ENCODE measurements at places on chromosomes 2 and 18.
A peak's percentile ranks its signal among the peaks of the same experiment; 100 is the strongest.

DNA sequence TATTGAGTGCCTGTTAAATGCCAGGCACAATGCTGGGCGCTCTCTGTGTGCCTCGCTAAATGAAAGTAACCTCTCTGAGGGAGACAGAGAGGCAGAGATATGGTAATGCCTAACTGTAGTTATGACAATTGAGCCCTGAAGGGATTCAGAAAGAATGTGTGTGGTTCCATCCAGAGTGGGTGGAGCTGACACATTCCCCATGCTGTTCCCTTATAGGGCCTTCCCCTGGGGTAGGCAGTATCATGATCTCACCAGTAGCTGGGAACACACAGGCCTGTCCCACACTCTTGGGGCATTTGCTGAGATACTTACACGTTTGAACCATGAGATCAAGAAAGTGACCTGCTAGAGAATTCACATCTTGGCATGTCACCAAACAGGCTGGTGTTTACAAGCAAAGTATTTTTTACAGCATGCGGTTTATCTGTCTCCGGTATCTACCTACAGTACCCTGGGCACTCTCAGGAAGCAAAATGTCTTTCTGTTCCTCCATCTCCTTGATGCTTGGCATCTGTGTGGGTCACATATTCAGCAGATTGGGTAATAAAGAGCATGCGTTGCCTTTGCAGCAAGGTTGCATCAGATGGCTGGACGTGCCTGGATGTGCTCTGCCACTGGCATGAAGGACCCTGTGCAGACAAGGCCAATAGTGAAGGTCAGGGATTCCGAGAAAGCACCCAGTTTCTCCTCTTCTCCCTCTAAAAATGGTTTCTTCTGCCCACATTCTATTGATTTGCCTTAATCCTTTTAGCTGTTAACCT is 9.4 kb downstream of the CTIF start:
- peak; percentile 90 for DNase-seq

DNA sequence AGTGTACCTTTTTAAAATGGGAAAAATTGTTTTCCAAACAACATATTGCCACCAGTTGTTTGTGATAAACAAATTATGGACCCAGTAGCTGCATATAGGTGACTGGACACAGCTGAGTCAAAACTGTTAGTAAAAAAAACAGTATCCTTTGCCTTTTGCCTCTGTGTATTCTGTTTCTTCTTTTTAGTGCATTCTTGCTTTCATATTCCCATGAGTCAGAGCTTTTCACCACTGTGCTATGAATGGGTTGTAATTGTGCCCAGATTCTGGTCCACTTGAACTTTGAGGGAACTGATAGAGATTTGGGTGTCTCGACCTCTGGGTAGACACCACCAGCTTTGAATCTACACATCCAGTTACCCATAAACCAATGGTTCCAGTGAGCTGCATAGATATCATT is 1441.9 kb upstream of the ZEB2 start:
- no peak for DNase-seq

DNA sequence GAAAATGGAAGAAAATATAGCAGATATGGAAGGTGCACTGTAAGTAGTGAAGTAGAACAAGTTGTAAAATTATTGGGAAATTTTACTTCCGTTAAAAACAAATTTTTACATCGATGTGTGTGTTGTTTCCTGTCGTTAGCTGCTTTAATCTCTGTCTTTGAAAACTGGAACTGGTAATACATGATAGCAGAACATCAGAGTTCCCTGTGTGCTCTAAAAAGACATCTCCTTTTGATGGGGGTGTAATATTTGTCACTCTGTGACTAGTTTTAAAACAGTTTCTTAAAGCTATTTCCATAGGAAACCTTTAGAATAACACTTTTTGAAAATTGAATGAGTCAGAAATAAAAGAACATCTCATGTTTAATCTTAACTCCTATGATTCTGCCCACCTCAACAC is 43.5 kb downstream of the COX7A2L start:
- no peak for DNase-seq

- no peak for DNase-seq
These were observed 339.5 kb upstream of the GCFC2 start for GRCh38 chr2:76050196-76050595.

DNA sequence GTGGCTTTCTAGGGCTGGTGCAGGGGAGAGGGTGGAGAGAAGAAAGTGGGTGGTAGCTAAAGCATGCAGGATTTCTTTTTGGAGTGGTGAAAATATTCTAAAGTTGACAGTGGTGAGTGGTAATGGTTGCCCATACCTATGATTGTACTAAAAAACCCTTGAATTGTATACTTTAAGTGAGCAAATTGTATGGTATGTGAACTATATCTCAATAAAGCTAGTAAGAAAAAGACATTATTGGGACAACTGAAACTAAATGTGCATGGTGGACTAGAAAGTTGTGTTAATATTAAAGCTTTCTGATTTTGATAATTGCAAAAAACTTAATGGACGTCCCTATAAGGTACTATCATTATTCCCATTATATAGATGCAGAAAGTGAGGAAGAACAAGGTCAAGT is 50.3 kb downstream of the SMAD7 start:
- DNase-seq = no peak

GRCh38 chr2:203327901-203328759 is at the start of gene ABI2:
Gene ABI2, plus strand, starts transcription at chr2:203328394. Its CDS starts 121 bp downstream, at chr2:203328515.
- DNase-seq = peak; percentile 82

DNA sequence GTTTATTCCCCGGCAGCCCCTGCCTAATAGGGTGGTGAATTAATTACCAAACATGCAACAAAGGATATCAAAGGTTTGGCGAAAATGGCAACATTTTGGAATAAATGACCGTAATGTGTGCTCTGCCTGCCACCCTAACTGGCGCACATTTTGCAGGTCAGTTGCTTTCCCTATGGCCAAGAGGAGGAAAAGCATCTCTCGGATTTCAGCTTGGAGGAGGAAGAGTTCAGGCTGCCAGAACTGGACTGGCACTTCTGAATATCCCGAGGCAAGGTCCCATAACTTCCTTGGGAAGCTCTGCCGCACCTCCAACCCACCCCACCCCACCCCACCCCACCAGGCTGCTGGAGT is 37.1 kb downstream of the SLC25A52 start:
- no peak for DNase-seq

- no peak for DNase-seq
These were observed 186.6 kb downstream of the C1D start for GRCh38 chr2:67876176-67876575.

DNA sequence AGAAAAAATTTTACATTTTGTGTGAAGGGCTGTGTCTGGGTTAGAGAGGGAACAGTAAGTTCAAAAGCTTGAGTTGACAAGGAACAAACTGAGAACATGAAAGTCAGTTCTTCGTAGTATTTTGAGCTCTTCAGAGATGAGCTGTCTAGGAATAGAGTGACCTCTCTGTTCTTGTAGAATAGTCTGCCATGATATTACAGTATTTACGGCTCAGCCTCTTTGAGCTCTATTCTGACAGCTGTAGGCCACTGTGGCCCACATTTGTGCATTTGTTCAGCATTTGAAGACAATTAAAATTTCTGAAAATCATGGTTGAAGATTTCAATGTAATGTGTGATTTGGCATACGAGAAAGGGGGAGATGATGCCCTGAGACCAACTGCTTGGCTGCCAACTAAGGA is 172.8 kb downstream of the MGAT5 start:
- no peak for DNase-seq

DNA sequence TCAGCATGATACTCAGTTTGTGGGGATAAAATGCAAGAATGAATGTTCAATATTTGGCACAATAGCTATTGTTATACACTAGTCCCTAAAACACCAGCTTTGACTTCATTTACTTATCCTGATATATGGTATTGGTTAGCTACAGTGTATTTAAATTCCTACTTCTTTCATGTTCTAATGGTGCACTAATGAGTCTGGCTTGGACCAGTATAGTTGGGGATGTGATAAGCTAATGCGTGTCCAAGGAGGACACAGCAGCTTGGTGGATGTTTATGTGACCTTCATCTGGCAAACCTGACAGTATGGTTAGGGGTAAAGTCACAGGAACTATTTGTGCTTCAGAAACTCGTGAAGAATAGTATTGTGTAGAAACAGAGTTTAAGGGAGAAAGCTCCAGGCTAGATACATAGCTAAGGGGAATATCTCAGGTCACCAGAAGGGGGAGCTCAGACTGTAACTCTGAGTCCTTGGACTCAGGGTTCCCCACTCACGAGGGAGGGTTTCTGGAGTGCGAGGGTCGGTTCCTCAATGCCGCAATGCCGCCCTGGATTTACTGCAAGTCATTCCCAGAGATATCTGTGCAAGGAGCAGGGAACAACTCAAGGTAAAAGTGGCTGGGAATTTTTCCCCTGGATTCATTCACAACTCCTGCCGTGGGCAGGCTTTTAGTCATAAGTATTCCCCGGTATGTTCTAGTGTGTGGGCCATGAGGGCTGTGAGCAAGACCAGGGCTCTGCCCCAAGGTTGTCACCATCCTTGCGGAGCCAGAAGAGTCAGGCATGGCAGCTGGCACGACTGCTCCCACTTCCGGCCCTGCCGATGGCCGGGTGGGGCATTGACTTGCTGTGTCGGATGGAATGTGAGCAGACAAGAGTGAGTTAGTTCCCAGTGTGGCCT is 14.5 kb downstream of the IL1R2 start:
- peak; percentile 33 for DNase-seq

- no peak for DNase-seq
These were observed 8.0 kb upstream of the COL3A1 start for GRCh38 chr2:188966079-188966571.

- DNase-seq = no peak
These were observed 57.1 kb upstream of the CD28 start for GRCh38 chr2:203649176-203649814.

DNA sequence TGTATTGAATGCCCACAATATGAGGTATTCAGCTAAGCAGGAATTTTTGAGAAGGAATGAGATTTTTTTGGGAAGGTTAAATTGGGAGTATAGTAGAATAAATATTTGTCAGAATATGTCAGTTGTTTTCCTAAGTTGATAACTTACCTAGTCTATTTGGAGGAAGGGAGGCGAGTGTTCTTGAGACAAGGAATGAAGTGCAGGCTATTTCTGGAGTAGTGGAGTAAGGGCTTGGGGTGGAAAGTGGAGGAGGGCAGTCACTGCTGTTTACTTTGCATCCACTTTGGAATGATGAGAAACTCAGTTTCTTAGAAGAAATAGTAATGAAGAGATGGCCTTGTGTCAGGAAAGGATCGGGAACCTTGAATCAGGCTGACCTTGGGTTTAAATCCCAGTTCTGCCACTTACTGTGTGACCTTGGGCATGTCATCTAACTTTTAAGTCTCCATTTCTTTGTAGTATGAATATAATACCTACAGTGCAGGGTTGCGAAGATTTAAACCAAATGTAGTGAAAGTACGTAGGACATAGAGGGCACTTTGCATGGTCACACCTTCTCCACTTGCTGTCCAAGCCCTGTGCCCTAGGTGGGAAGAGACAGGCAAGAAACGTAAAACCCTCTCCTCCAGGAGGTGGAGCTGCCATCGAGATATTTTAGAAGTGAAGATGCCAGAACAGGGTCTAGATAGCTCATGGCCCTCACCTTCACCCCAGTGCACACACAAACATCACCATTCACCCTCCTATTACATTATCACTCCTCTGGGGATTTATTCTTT is 25.2 kb upstream of the CYP27A1 start:
- no peak for DNase-seq

GRCh38 chr2:120236791-120237190 is 13.6 kb upstream of the TMEM185B start:
- no peak for DNase-seq

DNA sequence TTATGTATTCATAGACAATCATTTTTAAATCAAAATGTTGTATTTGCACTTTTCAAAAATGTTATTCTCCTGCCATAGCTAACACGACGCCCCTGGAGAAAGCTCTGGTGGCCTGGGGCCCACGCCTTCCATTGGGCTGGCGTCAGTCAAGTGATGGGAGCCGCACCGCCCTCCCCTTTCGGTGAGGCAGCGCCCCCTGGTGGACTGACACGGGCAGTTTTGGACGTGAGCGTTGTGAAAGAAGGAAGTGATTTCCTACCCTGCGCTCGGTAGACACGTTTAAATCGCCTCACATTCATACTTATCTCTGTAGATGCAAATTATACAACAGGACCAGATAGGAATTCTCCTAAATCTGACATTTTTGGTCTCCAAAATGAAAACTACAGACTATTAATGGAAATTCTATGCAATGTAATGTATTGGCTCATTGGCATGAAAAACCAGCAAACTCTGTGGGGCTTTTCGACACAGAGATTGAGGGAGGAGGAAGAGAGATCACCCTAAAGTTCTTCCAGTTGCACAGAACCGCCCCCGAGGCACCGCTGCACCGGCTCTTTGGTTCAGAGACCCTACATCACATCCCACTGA is 326.2 kb upstream of the SOX11 start:
- DNase-seq = peak; percentile 67

- DNase-seq = no peak
These were observed 793.3 kb downstream of the TDRD15 start for GRCh38 chr2:21916934-21917522.

DNA sequence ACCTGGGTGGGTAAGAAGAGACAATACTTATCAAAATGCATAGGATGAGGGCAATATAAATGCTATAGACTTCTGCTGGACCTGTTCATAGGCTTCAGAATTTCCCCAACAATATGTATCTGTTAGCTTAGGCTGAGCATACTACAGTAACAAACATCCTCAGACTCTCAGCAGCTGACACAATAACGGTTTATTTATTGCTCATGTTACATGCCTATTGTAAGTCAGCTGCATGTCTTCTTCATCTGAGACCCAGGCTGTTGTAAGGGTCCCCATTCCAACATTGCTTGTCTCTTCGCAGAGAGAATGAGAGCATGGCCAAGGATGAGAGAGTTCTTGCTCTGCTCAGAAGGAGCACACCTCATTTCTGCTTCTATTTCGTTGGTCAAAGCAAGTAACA is 150.7 kb downstream of the TMEM200C start:
- no peak for DNase-seq

DNA sequence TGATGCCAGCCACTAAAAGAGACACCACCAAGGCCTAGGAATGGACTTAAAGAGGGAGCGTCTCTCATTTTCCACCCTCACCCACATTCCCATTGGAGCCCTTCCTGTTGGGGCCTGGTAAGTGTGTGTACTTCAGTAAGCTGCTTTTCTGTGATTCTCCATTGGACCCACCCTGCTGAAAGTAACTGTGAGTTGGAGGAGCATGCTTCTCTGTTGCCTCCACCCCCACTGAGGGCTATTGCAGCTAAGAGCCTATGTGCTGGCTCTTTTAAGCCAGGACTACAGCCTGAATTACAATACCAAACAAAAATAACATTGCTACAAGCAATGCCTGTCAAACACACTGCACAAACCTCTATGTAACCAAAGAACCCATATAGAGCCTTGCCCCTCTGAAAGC is 81.1 kb downstream of the TRABD2A start:
- no peak for DNase-seq

- DNase-seq = peak; percentile 38
These were observed 118.9 kb upstream of the CTNNA2 start for GRCh38 chr2:79393806-79394484.

DNA sequence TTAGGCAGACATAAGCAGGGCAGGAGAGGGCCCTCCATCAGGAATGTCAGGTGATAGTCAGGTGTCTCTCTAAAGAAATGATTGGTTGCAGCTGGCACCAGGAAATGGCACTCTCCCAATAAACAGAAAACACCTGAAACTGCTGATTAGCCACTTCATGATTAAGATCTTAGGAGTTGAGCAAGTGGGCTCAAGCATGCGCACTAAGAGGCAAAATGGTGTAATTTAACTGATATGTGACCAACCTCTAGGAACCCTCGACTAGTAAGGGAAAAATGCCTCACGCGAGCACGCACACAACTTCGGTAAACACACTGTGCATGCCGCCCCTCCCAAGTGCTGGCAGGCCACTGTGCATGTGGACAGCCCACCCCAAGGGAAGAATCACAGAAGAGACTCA is 23.8 kb upstream of the SLC35G4 start:
- no peak for DNase-seq
